Mucosa of gallbladder (tissue), 1 donor: ENCODE measurements at places on chromosomes 5 and 9.

- no peak for DNase-seq
Measured at GRCh38 chr5:132209901-132210545, 17.6 kb downstream of the P4HA2 start.

- DNase-seq = no peak
Measured at GRCh38 chr9:85892401-85892800, 48.5 kb upstream of the NAA35 start.

- no peak for DNase-seq
Measured at GRCh38 chr9:5195463-5195862, 10.0 kb upstream of the INSL6 start.

DNA sequence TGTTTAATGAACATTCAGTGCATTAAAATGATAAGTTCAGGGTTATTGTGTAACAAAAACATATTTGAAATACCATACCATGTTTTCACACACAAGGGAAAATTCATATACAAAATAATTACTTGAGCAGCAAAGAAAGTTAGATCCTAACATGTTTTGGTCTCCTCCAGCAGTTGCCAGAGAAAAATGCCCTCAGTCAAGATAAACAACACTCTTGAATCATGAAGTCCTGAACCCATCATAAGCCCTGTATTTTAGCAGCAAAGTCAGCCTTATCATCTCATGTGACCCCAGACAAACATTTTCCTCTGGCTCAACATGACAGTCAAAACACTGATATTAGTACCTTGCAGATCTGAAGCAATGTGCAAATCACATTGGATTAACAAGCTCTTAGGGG is 1541.1 kb upstream of the WWC1 start:
- no peak for DNase-seq

- no peak for DNase-seq
Measured at GRCh38 chr5:15304066-15304731, 195.8 kb upstream of the FBXL7 start.

DNA sequence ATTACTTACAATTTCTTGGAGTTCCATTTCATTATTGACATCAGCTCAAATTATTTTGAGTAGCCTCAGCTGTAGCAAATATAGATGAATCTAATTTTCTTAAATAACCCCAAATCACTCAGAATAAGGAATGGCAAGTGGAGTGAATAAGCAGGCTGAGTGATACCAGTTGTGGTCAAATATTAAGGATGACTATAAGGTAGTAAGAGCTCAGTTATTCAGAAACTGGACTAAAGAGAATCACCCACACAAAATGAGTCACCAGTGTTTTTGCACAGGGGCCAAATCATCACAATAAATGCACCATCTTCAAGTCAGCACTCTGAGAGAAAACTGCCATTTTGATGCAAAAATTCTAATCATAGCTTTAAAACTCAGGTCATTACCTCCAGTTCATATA is 128.9 kb upstream of the TARS1 start:
- DNase-seq = no peak

- DNase-seq = no peak
Measured at GRCh38 chr9:123589361-123590239, 233.6 kb downstream of the CRB2 start.

DNA sequence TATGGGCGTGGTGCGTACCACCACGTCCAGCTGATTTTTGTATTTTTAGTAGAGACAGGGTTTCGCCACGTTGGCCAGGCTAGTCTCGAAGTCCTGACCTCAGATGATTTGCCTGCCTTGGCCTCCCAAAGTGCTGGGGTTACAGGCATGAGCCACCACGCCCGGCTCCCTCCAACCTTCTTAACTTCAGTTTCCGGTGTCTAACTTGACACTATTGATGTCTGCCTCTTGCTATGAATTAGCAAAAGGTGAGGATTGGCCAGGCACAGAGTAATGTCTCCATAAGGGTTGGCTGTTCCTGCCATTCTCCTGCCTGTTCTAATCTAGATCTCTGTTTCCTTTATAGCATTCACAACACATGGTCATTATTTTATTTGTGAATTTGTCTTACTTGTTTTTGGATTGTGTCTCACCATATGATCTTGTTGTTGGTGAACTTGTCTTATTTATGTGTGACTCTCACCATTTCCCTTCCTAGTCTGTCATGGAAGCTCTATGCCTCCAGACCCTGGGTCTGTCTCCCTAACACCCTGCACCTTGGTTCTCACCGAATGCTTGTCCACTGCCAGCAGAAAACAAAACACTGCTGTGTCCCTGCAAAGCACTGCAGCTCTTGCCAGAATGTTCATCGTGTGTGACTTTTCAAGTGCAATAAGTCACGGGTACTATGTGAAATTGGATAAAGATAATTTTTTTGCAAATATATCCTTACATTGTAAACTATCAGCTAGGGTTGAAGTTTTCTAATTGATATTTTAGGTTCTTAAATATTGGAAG is 26.0 kb downstream of the BASP1 start:
- no peak for DNase-seq

DNA sequence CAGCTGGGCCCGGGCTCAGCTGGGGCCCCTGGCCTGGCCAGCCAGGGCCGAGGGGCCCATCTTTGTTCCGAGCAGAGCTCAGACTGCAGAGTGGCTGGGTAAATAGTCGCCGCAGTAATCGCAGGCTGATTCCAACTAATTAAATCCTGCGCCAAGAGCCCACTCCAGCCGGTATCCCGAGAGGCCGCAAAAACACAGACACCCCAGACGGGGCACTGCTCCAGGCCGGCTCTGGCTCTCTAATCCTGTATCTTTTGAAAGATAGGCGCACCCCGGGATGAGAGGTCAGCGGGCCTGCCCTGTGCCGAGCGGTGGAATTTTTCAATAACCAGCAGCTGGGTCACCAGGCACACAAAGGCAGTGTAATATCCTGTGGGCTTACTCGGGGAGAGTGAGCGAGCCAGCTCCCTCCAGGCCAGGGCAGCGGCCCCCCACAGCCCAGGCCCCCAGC is 57.7 kb downstream of the LMX1B start:
- no peak for DNase-seq

- DNase-seq = no peak
Measured at GRCh38 chr9:97906236-97906831, 16.0 kb downstream of the TRMO start.

DNA sequence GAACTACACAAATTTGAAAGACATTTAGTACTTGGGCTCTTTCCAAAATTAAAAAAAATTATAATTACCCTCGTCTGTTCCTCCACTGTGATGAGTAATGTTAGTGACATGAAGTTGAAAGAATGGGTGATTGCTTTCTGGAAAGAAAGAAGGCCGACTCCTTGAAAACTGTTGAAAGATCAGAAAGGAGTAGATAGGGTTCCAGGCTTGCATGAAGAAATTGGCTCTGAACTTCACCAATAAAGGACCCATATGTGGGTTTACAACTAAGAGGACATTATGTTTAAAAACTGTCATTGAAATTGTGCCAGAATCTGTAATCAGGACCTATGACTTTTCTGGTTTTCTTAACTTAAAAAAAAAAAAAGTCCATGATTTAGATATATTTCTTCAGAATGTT is 20.7 kb upstream of the MOCS2 start:
- no peak for DNase-seq

- DNase-seq = no peak
Measured at GRCh38 chr5:24428345-24428744, 216.4 kb downstream of the CDH10 start.

GRCh38 chr9:35490155-35490909 is 421 bp downstream of the RUSC2 start:
- DNase-seq = no peak

- no peak for DNase-seq
Measured at GRCh38 chr9:135666534-135667462, 3.7 kb downstream of the LCN9 start.

- no peak for DNase-seq
Measured at GRCh38 chr9:134154262-134154701, 10.1 kb downstream of the RNU6ATAC start.

- no peak for DNase-seq
Measured at GRCh38 chr9:118975736-118976135, 393.5 kb downstream of the BRINP1 start.

GRCh38 chr5:177369645-177370440 is 12.1 kb downstream of the RGS14 start:
- no peak for DNase-seq

GRCh38 chr5:97297063-97297703 is 114.1 kb upstream of the RIOK2 start:
- no peak for DNase-seq

DNA sequence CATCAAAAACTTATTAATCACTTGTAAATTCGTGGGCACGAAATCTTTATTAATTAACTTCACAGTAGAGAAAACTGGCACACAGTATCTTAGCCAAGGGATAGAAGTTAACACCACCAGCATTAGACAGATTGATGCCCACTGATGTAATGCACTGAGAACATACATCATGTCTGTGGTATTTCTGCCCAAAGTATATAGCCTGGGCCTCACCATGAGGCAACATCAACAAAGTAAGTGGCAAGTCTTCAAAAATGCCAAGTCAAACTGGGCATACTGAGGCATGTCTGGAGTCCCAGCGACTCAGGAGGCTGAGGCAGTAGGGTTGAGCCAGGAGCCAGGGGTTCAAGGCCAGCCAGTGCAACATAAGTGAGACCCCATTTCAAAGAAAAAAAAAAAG is 79.5 kb downstream of the GLIS3 start:
- DNase-seq = no peak

- no peak for DNase-seq
Measured at GRCh38 chr9:105052346-105052745, 124.4 kb upstream of the ABCA1 start.

- DNase-seq = no peak
Measured at GRCh38 chr5:87027570-87027969, 240.1 kb upstream of the RASA1 start.

DNA sequence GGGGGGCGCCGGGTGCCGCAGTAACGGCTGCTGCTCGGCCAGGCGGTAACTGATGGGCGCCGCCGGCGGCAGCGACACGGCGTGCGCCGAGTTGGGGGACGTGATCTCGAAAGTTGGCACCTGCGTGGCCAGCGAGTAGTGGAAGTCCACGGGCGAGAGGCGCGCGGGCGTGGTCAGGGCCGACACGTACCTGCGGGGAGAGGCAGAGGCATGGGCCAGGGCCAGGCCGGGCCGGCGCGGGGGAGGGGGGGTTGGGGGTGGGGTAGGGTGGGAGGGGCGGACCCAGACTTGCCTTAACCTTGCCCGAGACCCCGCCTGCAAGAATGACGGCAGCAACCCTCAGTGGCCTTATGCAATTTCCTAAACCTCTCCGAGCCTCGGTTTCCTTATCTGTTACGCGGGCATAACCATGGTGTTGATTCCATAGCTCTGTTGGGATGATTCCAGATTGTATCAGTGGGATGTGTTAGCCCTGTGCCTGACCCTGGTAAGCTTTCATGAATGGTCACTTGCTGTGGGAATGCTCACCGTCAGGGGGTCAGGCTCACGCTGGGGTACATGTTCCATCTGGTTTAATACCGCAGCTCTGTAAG is 53.0 kb downstream of the PSD2 start:
- no peak for DNase-seq

DNA sequence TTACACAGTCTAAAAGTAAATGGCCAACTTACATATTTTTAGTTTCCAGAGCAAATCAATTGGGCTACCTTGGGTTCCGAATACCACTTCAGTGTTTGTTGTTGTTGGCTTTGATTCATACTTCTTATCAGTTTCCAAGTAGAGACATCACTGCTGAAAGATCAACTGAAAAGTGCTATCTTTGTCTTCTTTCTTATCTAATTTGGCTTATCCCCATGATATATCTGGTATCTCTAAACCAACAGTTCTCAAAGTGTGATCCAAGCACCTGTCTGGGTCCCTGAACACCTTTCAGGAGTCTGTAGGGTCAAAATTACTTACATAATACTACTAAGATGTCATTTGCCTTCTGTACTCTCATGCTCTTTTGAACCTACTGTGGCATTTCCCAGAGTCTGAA is 200.0 kb downstream of the PARP8 start:
- no peak for DNase-seq

DNA sequence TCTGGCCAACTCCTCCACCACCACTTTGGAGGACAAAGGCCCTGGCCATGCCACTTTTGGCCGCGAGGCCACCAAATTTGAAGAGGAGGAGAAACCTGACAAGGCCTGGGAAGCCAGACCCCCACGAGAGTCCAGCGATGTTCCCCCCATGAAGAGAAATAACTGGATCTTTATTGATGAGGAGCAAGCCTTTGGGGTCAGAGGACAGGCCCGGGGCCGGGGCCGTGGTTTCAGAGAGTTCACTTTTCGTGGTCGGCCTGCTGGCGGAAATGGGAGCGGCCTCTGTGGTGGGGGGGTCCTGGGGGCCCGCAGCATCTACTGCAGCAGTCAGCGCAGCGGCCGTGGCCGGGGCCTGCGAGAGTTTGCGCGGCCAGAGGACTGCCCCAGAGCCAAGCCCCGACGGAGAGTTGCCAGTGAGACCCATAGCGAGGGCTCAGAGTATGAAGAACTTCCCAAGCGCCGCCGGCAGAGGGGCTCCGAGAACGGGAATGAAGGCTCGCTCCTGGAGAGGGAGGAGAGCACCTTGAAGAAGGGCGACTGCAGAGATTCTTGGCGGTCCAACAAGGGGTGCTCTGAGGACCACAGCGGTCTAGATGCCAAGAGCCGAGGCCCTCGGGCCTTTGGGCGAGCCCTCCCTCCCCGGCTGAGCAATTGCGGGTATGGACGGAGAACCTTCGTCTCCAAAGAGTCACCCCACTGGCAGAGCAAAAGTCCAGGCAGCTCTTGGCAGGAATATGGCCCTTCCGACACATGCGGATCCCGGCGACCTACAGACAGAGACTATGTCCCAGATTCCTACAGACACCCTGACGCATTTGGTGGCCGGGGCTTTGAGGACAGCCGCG is 27.4 kb upstream of the POMT1 start:
- DNase-seq = no peak

GRCh38 chr5:139820130-139820529 is 24.5 kb downstream of the PSD2 start:
- DNase-seq = no peak

DNA sequence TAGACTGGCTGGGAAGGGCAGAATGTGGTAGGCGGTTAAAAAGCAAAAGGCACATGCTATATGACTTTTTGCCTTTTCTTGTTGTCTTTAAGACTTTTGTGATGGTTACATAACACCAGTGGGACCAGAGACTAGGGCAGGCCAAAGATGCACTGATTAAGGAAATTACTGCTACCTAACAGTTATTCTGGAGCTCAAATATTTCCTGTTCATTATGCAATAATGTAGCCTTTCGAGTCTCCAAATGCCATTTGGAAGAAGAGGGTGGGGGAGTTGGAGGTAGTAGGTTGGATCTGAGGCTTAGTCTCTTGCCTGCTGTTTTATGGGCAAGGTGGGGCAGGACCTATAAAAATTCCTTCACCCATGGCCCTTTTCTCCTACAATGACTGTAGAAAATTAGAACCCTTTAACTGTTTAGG is 51.7 kb downstream of the SH3GL2 start:
- DNase-seq = no peak

GRCh38 chr5:109690242-109690974 is 681 bp downstream of the MAN2A1 start:
- DNase-seq = peak; percentile 37

- peak; percentile 62 for DNase-seq
Measured at GRCh38 chr5:67206929-67207328, 10.3 kb upstream of the CD180 start.

DNA sequence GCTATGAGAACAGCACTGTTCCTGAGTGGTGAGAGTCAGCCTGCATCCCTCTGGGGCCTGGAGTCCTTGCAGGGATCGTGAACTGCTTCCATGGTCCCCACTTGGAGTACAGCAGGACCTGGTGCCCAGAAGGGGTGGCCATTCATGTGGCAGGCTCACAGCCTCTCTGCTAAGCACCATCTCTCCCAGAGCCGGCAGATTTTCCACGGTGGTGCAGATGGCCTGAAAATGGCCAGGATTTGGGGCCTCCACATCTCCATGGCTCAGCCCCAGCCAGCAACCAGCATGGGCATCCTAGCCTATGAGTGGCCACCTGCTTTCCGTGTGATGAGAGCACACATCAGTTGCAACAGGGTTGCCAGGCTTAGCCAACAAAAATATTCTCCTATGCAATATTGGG is 33.9 kb upstream of the SEMA4D start:
- DNase-seq = no peak
